ENCODE measurements at places on chromosomes 11 and 22.

DNA sequence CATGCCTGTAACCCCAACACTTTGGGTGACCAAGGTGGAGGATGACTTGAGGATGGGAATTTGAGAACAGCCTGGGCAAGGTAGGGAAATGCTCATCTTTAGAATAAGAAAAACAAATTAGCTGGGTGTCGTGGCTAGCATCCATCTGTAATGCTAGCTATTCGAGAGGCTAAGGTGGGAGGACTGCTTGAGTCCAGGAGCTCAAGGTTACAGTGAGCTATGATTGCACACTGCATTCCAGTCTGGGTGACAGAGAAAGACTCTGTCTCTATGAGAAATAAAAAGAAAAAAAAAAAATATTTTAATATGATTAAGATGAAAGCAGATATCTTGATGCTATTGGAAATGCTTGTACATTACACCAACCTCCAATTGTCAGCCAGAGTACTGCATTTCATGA, 28.6 kb upstream of the DDX10 start:
- DNase-seq: no peak

GRCh38 chr11:57476047-57476756, 15.9 kb downstream of the RTN4RL2 start:
- no peak for DNase-seq

- DNase-seq: peak; percentile 94
These were observed 101.1 kb downstream of the MICAL3 start for GRCh38 chr22:17922925-17923903.

DNA sequence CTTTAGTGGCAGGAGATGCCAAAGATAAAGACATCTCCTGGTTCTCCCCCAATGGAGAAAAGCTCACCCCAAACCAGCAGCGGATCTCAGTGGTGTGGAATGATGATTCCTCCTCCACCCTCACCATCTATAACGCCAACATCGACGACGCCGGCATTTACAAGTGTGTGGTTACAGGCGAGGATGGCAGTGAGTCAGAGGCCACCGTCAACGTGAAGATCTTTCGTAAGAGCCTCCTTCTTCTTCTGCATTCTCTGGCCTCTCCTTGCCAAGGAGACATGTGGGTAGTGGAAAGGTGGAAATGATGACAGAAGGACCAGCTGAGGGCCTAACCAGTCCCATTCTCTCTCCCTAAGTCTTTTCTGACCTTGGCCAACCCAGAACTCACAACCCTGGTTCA, 110.1 kb upstream of the TTC12 start:
- DNase-seq: no peak

DNA sequence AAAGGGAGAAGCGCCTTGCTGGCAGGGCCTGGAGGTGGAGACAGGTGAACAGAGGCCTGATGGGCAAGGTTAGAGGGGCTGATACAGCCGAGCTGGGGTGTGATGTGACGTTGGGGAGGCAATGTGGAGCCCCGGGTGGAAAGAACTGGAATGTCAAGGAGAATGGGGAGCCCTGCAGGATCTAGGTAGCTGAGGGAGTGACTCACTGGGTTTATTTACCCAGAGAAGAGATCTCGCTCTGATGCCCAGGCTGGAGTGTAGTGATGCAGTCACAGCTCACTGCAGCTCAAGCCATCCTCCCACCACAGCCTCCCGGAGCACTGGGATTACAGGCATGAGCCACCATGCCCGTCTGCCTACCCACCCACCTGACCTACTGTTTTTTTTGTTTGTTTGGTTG, 1.9 kb upstream of the CYB5R3 start:
- DNase-seq: peak; percentile 9

DNA sequence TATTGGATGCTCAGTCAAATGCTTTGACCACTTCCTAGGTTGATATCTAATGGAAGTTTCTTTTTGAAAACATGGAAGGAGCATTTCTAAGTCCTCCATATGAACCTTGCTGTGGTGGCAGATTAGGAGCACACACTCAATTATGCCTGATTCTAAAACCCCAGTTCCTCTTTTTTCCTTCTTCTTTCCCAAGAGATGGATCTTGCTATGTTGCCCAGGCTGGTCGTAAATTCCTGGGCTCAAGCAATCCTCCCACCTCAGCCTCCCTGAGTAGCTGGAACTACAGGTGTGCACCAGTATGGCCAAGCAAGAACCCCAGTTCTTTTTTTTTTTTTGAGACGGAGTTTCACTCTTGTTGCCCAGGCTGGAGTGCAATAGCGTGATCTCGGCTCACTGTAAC, 3.0 kb downstream of the LYVE1 start:
- DNase-seq: no peak

- DNase-seq: no peak
These were observed 14.1 kb upstream of the LRRC10B start for GRCh38 chr11:61494381-61494961.

GRCh38 chr11:76185511-76185910, 20.8 kb downstream of the WNT11 start:
- DNase-seq: no peak

- no peak for DNase-seq
These were observed at the start of gene ASCL3 for GRCh38 chr11:8942518-8943066. Gene ASCL3, minus strand, starts transcription at chr11:8943016. Its CDS starts 4,855 bp downstream, at chr11:8938161.

- DNase-seq: no peak
These were observed 14.7 kb downstream of the TOM1 start for GRCh38 chr22:35314161-35314942.

- no peak for DNase-seq
These were observed 22.0 kb downstream of the POU2F3 start for GRCh38 chr11:120261931-120262330.

- DNase-seq: no peak
These were observed 195.8 kb downstream of the DLG2 start for GRCh38 chr11:85431319-85431718.

- DNase-seq: no peak
These were observed 5.5 kb downstream of the RAB3IL1 start for GRCh38 chr11:61911701-61912529.

GRCh38 chr11:15927864-15928217, 428.5 kb downstream of the SOX6 start:
- DNase-seq: no peak

GRCh38 chr11:47415949-47416472, 7.6 kb downstream of the SLC39A13 start:
- DNase-seq: peak; percentile 96

- DNase-seq: no peak
These were observed 408.0 kb downstream of the BRD1 start for GRCh38 chr22:49419661-49420060.

GRCh38 chr11:72036687-72037086, 38.0 kb downstream of the IL18BP start:
- no peak for DNase-seq

DNA sequence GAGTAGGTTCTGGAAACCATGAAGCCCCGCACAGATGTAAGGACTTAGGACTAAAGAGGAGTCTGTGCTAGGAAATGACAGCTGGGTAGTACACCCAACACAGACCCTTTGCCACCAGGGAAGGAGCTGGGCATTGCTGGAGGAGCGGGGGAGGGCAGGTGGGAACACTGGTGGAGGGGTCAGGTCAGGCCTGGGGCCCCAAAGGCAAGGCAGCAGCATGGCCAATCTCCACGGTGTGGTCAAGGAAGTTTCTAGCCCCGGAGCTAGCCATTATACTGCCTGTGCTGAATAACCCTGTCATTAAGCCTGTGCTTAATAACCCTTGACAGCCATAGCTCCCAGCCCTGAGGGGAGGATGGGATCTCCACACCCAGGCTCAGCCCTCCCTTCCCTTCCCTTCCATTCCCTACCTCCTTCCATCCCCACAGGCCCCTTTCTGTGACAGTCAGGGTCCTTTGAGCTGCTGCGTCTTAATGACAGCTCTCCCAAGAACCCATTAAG, 2.1 kb downstream of the TMPRSS4 start:
- no peak for DNase-seq

GRCh38 chr11:36779791-36780190, 181.8 kb upstream of the RAG2 start:
- DNase-seq: no peak

DNA sequence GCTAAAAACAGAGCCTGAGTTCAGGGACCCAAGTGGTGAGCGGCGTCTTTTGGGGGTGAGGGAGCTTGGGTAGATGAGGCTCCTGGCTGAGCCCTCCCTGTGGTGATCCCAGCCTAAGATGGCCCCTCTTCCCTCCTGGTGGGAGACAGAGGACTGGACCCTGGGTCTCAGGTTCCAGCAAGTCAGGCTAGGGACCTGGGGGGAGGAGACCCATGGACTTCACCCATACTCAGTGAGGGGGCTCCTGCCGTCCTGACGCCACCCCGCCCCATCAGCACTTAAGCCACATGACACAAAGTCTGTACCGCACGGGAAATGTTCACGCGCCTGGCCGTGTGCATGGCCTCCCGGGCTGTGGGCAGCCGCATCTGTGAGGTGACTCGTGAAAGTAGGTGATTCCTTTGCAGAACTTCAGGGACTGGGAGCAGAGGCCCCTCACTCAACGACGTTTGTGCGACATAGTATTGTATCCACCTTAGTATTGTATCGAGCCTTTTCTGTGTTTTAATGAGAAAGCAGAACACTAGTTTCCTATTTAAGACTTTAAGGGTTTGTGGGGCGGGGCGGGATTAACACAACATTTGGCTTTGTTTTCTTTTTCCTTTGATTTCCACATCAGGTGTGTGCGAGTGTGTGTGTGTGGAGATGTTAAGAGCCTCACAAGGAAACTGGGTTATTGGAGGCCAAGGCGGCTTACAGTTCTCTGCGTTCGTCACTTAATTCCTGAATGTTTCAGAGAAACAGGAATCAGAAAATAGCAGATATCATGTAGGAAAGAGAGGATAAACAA, 18.4 kb upstream of the TMEM191C start:
- DNase-seq: no peak

- DNase-seq: no peak
These were observed 24.9 kb downstream of the CDKN1C start for GRCh38 chr11:2860636-2861035.

- DNase-seq: no peak
These were observed 9.0 kb downstream of the NEAT1 start for GRCh38 chr11:65431451-65432099.

GRCh38 chr11:110762590-110762989, 50.4 kb upstream of the ARHGAP20 start:
- DNase-seq: no peak

DNA sequence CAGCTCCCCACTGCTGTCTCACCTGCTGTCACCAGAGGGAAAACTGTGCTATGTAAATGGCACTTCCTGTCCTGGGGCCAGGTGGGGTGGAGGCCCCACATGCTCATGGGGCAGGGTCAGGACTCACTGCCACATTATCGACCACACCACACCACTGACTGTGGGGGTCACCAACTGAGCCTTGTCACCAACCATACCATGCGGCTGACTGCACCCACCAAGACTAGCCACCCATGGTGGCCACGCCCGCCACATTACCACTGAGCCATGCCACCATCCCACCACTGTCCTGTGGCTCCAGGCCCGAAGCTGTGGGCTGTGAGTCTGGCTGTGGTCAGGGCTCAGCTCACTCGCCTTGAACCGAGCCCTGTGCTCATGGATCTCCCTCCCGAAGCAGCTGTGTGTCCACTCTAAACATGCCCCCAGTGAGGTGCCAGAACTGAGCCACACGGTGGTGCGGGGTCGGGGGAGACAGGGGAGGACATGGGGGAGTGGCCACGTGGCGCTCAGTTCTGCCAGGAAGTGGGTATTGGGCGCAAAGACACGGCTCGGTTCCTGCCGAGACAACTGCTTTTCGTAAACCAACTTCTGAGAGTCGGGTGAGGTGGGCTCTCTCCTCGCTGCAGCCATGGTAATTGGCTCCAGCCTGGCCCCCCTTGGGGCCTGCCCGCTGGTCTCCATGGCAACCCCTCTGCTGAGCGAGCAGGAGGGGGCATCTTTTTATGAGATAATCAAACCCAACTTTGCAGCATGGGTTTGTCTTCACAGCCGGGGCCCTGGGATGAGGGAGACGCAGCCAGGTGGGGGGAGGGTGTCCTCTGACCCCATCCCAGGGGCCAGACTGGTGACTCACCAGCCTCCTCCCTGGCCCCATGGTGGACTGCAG, 23.2 kb downstream of the RTN4R start:
- DNase-seq: no peak

DNA sequence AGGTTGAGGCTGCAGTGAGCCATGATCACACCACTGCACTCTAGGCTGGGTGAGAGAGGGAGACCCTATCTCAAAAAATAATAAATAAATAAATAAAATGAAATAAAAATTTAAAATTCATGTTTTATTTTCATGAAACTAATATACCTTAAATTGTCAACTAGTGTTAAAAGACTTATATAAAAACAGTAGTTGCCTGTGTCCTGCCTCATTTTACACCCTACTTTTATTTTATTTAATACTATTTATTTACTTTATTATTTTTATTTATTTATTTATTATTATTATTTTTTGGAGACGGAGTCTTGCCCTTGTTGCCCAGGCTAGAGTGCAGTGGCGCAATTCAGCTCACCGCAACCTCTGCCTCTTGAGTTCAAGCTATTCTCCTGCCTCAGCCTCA, 4.8 kb upstream of the WDR74 start:
- DNase-seq: no peak

DNA sequence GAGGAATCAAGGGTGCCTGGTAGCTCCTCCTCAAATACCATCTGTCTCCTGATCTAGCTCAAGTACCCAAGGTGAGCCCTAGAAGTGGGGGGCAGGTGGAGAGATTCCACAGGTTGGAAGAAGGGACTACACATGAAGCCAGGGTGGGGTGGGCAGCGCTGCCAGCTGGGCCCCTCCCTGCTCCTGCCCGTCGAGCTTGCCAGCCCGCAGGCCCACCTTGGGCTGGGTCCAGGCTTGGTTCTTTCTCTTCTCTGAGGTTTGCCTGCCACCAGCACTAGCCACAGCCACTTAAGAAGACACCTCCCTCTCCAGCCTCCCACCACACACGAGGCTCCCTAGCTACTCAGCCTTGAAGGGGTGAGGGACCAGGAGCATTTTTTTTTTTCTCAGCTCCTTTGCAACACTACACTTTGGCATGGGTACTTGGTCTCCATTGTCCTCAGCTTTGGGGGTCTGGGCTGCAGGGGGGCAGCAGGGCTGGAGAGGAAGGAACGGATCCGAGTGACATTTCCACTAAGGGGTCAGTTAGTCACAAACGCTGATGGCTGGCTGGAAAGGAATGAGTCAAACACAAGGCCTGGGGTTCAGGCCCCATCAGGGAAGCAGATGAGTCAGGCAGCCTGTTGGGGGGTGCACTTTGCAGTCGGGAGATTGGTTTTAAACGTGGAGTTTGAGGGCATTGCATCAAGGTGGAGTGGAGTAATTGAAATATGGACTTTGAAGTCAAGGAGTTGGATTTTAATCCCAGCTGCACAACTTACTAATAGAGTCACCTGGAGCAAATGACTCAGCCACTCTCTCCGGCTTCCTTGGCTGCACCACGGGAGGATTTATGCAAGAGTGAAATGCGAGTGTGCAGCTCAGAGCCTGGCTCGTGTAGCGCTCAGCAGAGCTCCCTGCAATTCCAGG, 7.4 kb upstream of the NPTXR start:
- peak; percentile 70 for DNase-seq

- no peak for DNase-seq
These were observed 1.7 kb downstream of the ZBTB16 start for GRCh38 chr11:114061048-114061680.

GRCh38 chr11:19394525-19395016, 153.8 kb upstream of the E2F8 start:
- DNase-seq: no peak

- no peak for DNase-seq
These were observed 41.9 kb downstream of the MORC2 start for GRCh38 chr22:30926706-30927105.

GRCh38 chr11:86117001-86117711, 48.3 kb upstream of the PICALM start:
- DNase-seq: peak; percentile 16
